Dermis microvascular lymphatic vessel endothelial cell (primary cell): ENCODE measurements at places on chromosomes 5 and 9. TPM values are rescaled to one million over a fixed set of nuclear protein-coding genes. Genes with fewer than 3 reads are reported as not detected.

DNA sequence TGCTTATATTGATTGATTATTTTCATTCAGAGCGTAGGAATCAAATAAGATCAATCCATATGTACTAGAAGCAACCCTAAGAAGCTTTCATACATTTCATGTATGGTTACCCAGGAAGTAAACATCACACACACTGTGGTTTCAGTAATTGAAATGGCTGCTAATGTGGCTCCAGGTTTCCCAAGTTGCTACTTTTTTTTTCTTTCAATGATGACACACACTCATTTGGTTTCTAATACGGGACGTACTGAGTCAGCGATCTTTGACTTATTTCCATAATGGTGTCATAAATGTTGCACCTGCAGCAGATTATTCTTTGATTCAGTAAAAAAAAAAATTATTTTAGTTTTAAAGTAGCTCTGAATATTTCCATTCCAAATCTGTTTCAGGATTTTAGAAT is 248.6 kb downstream of the CTNND2 start:
- DNase-seq: no peak

DNA sequence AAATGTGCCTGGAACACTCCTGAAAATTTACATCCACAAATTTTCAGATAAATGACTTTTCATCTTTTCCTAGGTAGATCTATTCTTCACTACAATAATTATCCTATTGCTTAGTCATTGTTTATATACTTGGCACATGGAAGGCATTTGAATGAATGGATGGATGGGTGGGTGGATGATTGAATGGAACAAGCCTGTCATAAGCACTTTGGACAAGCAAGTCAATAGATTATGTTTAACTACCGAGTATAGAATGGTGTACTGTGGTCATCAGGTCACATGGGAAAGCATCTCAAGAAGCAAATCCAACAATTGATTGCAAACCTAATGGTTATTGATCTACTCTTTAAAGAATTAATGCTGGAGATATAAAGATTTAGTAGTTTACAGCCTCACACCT is 114.4 kb upstream of the DMRTA1 start:
- DNase-seq: no peak

GRCh38 chr9:71353720-71354119 is 232.3 kb upstream of the TRPM3 start:
- DNase-seq: no peak

DNA sequence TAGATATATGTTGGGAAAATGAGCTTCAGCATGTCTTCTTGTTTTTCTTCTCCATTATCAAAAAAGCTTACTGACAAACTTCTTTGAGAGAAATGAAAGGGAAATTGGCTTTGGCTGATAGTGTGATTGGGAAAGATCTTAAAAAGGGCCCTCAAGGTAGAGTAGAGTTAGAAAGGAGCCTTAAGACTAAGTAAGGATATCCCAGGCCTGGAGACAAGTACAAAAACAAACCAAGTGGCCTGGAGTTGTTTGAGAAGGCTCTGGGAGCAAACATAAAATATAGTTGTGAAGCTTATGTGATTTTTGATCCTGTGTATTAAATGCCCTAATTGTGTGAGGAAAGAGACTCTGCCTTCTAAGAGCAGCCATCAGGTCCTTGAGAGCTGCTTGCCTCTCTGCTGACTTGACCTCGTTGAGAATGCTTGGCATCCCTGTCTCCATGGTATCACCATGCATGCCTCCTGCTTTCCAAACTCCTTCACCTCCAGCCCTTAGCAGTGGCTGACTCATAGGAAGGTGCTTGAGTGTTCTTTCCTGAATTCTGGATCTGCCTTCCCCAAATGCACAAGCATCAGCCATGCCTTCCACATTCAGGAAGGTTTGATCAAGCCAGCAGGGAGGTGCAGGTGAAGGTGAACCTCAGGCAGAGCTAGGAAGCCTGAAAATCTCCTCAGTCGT is 78.9 kb downstream of the SMARCA2 start:
- no peak for DNase-seq

Gene ZNF883
- 0.13 and 0.38 TPM in 2 replicates for total RNA-seq

Gene CANX
- 518 and 522 TPM in 2 replicates for total RNA-seq
